ENCODE measurements at places on chromosomes 1 and 21.

DNA sequence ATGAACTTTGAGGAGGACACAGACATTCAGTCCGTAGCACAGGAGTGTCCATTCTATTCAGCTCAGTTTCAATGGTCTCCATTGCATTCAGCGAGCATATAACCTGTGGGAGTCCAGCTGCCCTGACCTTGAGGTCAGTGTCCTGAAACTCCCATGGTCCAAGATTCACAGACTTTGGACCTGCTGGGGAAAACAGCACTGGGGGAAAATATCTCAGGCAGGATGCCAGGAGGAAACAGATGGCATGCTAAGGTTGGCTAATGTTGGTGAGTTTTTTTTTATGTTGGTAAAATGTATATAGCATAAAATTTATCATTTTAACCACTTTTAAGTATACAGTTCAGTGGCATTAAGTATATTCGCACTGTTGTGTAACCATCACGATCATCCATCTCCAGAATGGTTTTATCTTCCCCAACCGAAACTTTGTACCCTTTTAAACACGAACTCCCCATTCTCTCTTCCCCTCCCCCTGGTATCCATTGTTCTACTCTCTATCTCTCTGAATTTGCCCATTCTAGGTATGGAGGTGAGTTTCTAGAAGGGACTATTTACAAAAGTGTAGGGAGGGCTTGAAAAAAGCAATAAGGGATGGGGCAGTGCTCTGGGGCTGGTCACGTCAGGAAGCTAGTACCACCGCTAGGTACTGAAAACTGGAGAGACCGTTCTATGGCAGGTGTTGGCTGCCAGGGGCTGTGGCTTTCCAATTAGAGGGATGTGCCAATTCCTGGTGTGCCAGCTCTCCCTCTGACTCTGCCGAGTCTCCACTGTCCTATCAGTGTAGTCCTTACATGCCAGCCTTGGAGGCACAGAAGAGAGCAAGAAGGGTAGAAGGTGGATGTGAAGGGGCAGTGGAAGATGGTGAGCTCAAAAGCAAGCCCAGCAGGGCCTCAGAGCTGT is 85.3 kb downstream of the FOXD2 start:
- no peak for DNase-seq

- DNase-seq = peak; percentile 5
These were observed 124.4 kb upstream of the CACYBP start for GRCh38 chr1:174875306-174875705.

DNA sequence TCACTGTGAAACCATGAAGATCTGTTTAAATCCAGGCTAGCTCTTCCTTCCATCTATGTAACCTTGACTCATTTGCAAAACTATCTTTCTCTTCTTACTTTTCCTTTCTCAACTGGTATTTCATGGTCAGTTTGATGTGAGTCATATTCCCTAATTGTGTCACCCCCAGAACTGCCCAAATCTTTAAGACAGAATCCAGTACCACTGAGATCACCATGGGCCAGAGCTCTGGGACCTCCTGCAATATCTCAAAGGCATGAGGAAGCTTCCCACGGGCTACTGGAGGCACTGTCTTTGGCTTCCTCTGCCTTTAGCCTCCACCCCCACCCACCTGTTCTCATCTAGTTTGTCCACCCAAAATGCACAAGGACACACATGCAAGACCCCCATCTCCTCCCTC is 274.4 kb upstream of the FMN2 start:
- DNase-seq = no peak

DNA sequence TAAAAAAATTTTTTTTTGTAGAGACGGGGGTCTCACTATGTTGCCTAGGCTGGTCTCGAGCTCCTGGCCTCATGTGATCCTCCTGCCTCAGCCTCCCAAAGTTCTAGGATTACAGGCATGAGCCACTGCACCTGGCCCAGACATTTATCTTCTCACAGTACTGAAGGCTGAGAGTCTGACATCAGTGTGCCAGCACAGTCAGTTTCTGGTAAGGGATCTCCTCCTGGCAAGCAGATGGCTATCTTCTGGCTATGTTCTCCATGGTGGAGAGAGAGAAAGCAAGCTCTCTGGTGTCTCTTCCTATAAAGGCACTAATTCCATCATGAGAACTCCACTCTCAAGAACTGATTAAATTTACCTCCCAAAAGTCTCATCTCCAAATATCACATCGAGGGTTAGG is 57.8 kb upstream of the C1orf185 start:
- no peak for DNase-seq

DNA sequence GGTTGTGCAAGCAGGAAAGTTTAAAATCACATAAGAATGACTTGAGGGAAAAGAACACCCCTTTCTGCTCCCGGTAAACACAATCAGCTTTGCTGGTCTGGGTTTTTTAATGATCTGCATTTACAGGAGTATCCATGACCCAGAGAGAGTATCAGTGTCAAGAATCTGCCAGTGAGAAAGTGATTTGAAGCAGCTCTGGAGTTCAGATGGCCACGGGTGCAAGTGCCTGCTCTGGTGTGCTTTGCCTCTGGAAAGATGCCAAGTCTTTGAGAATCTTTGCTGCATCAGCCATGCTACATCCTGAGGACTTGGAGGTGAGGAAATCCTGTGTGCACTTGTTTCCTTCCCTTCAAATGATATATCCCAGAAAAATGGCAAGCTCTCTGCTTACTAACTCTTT is 18.6 kb upstream of the MYSM1 start:
- no peak for DNase-seq

- no peak for DNase-seq
These were observed 3.7 kb downstream of the NES start for GRCh38 chr1:156673387-156674121.

DNA sequence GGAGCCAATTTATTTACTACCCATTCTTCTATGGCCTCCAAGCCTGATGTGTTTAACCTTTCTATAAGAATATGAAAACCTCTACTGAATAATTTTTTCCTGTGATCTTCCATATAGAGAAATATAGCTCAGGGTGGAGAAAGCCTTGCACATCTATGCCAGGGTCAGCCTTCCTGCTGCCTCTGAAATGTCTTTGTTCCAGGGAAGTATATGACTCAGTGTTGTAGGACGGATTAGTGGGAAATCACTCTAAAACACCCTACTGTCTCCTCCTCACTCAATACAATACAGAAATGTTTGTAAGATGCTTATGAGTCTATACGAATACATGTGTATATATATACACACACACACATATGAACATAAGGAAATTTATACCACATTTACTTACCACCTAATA is 1044.9 kb downstream of the BRINP3 start:
- no peak for DNase-seq

DNA sequence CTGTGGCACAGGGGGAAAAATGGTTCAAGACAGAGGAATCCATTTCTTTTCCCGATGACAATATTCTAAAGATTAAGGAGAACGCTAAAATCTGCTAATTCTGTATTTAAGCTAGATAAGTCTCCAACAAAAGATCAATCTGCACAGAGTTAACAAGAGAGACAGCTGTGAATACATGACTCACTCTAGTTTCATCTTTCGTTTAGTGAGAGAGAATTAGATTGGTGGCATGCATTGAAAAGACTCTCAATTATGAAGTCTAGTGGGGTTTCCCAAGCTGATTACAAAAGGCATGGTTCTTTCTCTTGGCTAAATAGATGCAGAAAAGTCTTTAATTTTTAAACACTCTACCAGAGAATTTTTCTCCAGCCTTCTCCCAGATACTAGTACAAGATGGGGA is 34.4 kb downstream of the CAPN9 start:
- DNase-seq = no peak

GRCh38 chr1:32272557-32273390 is 19.1 kb upstream of the HDAC1 start:
- DNase-seq = peak; percentile 39

DNA sequence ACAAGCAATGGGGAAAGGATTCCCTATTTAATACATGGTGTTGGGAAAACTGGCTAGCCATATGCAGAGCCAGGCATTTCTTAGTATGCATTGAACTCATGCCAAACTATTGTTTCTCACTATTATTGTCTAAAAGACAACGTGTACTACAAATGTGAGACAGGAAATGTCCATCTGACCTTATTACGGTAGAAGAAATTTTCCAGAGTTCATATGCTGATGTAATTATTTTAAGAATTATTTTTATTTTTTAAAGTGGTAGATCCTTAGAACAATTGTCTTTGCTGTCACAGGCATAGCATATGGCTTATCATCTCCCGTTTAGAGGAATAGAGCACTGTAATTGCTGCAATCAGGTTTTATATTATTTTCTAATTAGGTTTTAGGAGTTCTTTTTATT is 75.2 kb upstream of the S1PR1 start:
- DNase-seq = no peak

DNA sequence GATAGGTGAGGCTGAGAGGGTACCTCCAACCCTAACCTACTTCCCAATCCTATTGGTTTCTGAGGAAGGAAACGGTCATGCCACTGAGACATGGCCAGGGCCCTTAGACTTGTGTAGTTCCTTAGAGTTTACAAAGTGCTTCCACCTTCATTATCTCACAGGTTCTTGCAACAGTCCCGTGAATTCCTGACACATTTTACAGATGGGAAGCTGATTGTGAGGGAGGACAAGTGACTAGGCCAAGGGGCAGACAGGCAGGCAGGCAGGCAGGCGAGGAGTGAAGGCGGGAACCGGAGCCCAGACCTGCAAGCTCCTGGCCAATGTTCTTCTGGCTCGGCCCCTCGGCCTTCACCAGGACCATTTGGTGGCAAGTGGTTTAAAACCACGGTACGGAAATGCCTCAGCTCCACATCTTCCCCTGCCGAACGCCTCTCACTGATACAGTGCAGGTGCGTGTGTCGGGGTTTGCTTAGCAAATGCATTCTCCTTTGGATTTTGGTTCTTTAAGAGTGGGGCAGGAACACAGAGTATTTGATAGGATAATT is 45.1 kb downstream of the ZBTB18 start:
- DNase-seq = no peak

- DNase-seq = no peak
These were observed 60.9 kb upstream of the LAX1 start for GRCh38 chr1:203704120-203704519.

DNA sequence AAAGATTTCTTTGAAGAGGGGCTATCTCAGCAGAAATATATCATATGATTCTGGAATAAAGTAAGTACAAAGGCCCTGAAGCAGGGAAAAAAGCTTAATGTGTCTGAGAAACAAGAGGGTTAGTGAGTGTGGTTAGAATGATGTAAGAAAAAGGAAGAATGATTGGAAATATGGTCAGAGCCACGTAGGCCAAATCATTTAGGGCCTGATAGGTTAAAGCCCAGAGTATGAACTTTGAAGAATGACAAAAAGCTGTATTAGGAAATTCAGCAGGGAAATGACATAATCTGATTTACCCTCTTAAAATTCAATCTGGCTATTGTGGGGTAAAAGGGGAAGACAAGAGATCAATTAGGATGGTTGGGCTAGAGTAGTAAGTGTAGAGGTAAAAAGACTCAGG is 69.0 kb upstream of the MUTYH start:
- no peak for DNase-seq

DNA sequence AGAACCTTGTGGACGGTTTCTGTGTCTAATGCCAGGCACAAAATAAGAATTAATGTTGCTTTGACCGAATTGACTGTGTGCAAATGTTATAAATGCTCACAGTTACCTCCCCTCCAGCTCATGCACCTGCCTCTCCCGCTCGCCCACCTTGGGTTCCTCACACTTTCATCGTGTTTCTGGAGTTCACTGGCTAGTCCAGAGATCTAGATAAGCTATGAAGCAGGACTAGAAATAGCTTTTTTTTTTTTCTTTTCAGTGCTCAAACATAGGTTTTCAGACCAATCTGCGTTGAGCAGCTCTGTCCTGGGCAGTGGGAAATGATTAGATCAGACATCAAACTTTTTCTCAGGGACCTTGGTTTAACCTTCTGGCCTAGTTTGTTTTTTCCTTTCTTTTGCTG is 11.1 kb downstream of the TENT5C start:
- no peak for DNase-seq

DNA sequence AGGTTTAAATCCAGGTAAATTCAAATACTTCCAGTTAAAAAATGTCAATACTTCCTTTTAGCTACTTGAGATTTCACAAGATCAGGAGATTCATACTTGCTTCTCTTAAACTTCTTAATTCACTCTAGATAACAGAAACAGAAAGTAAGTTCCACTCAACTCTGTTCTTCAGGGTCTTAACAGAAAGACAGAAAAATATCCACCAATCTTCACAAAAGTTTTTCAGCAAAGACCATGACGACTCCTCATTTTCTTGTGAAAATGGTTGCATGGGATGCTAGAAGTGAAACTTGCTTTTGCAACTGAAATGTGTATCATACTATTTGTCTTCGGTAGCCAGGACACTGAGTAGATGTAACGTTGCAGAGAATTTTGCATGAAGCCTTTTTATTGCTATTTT is 12.3 kb upstream of the LRRC8C start:
- DNase-seq = no peak

GRCh38 chr1:179798213-179798863 is 55.2 kb downstream of the FAM163A start:
- DNase-seq = no peak

- DNase-seq = no peak
These were observed 157.8 kb downstream of the TRABD2B start for GRCh38 chr1:47839433-47839760.

DNA sequence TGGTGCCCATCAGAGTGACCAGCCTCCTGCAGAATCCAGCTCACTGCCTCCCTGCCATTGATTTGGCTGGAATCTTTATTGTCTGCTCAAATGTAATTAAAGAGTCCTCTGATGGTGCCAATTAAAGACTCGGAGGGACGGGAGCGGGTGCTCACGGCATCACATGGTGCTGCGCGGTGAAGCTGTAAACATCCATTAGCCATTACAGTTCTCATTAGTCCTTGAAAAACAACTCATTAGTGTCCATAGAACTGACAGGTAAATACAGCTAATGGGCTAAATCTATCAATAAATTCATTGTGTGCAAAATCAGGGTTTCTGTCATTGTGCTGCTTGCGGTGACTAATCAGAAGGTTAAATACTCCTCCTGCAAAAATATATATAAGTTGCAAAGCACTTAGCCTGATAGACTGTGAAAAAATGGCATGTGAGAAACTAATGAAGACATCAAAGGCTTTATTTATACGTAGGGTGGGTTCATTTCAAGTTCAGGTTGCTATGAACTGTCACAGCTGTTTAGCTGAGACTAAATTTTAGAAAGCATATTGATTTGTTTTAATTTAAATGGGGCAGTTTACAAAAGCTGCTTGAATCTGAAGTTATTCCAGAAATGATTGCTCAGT is 289.8 kb upstream of the POU3F1 start:
- no peak for DNase-seq

- DNase-seq = no peak
These were observed 125.4 kb downstream of the EDEM3 start for GRCh38 chr1:184629266-184629665.

DNA sequence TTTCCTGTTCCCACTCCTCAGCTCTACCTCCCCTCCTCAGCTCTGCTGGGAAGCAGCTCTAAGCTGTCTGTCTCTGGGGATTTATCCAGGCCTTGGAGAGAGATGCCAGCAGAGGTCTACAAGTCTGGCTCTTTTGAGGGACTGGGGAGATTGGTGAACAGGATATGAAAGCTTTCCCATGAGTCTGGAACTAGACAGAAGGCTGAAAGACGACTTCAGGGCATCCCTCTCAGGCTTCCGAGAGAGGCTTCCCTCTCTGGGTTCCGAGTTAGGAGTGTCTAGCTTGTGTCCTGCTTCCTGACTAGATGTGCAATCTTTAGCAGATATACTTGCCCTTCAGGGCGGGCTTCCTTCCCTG is 733 bp downstream of the TMEM35B start:
- no peak for DNase-seq

Data from activated naive CD4-positive, alpha-beta T cell treated with Interleukin-2 at 50 U/mL for 16 hours (primary cell).